Left lung (tissue), 14 donors: ENCODE measurements at places on chromosomes 11 and 22.

GRCh38 chr11:105490333-105490732, 119.5 kb upstream of the GRIA4 start:
- no peak for DNase-seq

- DNase-seq, result no peak
These were observed 7.5 kb downstream of the ELMOD1 start for GRCh38 chr11:107598225-107599139.

DNA sequence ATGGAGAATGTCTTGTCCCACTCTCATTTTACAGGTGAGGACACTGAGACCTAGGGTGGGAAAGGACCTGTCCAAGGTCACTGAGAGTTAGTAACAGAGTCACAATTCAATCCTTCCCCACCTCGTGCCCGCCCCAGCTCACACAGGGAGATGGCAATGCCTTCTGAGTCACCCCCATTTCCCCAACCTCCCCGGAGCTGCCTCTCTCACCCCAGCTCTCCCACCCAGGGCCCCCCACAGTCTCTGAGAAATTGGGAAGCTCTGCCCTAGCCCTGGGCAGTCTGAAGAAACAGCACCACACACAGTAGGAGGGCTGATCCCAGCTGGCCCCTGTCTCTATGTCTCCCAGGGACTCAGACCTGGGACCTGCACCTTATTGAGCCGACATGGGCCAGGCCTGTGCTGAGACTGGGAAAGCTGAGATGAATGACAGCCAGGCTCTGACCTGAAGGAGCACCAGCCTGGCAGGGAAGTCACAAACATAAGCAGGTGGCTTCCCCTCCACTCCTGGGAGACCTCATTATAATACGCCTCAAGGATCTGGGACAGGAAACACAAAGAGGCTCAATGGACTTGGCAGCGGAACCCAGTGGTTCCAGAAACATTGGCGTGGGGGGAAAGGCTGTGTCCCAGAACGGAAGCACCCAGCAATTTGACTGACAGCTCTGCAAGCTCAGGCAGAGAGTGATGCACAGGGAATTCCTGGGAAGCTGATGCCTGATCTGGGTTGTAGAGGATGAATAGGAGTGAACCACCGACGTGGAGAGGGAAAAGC, 51.0 kb downstream of the CD6 start:
- no peak for DNase-seq

DNA sequence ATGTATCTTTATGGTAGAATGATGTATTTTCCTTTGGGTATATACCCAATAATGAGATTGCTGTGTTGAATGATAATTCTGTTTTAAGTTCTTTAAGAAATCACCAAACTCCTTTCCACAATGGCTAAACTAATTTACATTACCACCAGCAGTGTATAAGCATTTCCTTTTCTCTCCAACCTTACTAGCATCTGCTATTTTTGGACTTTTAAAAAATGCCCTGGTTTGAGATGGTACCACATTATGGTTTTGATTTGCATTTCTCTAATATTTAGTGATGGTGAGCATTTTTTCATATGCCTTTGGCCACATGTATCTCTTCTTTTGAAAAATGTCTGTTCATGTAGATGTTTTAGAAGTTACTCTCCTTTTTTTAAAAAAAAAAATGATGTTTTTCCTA, 142.0 kb downstream of the METTL15 start:
- no peak for DNase-seq

GRCh38 chr22:49514641-49515040, 313.0 kb downstream of the BRD1 start:
- no peak for DNase-seq
